ENCODE measurements at places on chromosomes 11 and 22.

DNA sequence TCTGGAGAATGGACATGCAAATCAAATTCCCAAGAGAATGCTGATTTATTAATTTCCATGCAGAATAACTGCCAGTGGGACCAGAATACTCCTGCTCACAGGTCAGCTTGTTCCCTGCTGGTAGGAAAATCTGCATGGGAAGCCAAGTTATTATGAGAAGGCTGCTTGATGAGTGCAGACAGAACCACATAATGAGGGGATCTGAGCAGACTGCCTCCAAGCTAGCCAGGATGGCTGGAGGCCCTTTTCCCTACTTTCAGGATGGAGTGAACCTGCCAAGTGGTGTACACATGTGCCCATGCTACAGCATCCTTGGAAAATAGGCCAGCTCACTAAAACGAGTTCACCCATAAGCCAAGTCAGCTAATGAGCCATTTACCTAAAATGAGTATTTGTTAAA lies 55.2 kb upstream of the ZBED5 start:
- no peak for DNase-seq

GRCh38 chr22:26887456-26887855 lies 230.1 kb downstream of the MIAT start:
- DNase-seq: no peak

DNA sequence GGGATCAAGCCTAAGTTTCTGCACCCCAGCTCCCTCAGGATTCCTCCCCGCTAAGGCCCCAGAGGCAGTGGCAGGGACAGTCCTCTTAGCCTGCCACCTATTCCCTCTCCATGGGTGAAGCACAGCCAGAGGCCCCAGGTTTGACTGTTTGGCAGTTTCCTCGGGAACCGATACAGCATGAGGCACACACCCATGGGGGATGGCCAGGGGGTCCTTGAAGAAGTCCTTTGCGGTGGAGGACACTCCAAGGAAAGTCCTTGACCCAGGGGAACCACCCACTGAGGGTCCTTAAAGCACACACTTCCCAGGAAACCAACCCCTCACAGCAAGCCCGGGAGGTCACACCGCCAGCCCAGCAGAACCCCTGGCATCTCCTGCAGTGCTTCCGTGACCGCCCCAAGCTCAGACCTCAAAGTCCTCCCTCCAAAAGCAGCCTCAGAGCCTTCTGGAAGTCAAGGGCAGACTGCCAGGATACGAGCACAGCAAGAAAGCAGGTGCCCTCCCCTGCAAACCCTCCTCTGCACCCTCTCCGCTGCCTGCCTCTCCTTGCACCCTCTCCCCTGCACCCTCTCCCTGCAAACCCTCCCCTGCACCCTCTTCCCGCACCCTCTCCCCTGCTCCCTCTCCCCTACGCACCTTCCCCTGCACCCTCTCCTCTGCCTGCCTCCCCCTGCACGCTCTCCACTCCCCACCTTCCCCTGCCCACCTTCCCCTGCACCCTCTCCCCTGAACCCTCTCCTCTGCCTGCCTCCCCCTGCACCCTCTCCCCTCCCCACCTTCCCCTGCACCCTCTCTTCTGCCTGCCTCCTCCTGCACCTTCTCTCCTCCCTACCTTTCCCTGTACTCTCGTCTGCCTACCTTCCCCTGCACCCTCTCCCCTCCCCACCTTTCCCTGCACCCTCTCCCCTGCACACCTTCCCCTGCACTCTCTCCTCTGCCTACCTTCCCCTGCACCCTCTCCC lies 1.4 kb downstream of the SIGIRR start:
- DNase-seq: no peak

- DNase-seq: no peak
Measured at GRCh38 chr22:20526628-20527355, 19.4 kb downstream of the MED15 start.

DNA sequence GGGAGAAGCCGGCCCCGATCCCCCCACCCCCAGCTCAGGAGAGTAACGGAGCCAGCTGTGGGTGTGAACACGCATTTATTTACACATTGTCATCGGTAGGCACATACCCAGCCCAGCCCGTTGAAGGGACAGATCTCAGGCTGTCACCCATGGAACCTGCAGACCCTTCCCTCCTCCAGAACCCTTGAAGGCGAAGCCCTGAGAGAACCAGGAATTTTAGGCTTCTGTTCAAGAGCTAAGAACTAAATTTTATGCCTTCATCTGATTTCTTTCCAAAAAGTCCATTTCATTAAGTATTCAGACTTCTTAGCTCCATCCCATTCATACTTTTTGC lies 379 bp upstream of the BRMS1 start:
- DNase-seq: no peak

DNA sequence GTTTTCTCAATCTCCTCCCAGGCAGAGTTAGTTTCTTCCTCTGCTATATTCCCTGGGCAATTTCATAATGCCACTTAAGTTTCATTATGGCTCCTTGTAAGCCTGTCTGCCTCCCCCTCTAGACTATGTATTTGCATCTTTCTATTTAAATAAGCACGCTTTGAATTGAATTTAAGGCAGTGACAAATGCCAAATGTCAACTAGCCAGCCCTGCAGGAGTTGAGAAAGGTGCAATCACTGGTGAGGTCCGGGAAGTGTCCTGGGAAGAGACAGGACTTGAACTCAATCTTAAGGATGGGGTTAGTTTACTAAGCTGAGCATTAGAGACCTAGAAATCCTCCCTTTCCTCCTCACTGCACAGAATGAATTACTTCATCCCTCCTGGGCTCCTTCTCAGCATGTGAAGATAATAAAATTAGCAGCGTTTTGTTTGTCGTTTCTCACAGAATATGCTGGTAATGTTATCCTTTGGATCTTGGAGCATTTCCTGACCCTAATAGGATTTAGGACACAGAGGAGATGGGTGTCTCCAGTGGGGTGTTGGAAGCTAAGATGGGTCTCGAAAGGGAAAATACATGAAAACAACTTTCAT lies 1.6 kb downstream of the TCP11L1 start:
- no peak for DNase-seq

DNA sequence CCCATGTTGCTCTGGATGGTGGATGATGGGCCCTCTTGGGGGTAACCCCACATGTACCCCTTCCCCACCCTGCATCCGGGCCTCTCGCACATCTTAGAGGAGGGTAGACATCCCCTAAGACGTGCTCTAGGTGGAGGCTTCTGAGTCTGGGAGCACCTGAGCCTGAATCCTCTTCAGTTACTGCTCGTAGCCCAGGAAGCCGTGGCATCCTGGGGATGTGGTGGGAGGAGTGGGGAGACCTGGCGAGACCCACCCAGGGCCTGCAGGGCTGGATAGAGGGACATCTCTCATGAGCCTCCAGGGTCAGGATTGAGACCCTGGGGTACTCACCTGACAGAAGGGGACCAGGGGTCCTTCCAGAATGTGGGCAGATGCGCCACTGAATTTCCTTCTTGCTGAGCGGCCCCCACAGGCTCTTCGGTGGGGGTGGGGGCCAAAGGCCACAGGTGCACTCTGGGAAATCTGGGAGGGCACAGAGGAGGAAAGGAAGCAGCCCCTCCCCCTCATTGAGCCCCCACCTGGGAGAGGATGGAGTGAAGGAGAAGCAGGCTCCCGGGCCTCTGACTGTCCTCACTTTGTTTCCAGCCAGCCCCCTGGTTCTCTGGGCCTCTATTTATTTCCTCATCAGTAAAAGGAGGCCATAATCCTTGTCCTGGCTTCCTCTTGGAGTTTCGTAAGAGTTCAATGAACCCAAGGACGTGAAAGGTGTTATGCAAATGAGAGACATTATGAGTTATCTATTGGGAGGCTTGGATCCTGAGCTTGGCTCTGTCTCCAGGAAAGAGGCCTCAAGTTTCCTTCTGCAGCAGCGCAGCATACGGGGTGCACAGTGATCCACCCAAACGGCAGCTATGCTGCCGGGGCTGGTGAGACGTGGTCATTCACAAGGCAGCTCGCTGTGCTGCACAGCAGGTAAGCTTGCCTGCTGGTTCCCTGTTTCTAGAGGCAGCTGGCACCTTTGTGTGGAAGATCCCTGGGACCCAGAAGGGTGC lies 31.2 kb downstream of the KCNJ4 start:
- no peak for DNase-seq

DNA sequence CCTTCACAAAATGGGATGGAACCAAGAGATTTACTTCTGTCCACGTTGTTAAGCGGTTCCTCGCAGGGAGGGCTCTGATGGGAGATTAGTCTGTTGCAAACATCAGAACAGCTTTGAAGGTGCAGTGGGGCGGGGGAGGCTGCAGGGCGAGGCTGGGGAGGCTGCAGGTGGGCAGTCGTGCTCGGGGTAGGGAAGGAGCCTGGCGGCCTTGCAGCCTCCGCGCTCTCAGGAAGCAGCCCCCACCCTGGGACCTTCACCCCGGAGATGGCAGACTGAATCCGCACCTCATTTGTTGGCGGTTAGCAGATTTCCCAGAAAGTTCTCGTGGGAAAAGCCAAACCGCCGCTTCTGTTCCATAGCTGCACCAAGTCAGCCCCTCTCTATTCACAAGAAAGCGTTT lies 237.3 kb downstream of the BRD1 start:
- DNase-seq: no peak

DNA sequence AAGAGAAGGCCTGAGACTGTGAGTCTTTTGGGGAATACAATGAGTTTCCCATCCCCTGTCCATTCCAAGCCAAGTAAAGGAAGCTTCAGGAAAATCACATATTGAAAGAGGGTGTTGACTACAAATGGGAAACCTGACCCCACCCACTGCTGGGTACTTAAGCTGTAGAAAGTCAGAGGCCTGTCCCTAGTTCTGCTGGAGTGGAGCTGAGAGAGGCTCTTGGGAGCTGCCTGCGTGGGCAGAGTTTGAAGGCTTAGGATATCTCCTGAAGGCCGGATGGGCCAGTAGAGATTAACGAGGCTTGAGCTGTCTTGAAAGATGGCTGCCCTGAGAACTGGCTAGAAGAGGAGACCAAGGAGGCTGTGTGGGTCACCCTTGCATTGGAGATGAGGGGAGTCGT lies 176.2 kb upstream of the NECTIN1 start:
- DNase-seq: no peak
